Stimulated activated CD8-positive, alpha-beta memory T cell treated with anti-CD3 and anti-CD28 coated beads, Interleukin-15, amount 100 ng/mL, for 24 hours (primary cell): ENCODE measurements at places on chromosomes 5 and 9.

- no peak for DNase-seq
These were observed 34.4 kb upstream of the ALDOB start for GRCh38 chr9:101470021-101470420.

DNA sequence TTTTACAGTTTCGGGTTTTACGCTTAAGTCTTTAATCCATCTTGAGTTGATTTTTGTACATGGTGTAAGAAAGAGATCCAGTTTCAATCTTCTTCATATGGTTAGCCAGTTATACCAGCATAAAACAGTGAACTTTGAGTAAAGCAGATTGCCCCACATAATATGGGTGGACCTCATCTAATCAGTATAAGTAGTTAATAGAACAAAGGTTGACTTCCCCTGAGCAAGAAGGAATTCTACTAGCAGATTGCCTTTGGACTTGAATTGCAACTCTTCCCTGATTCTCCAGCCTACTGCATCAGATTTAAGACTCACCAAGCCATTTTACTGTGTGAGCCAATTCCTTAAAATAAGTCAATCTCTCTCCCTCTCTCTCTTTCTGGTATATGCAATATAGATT is 173.2 kb downstream of the SNCAIP start:
- no peak for DNase-seq

DNA sequence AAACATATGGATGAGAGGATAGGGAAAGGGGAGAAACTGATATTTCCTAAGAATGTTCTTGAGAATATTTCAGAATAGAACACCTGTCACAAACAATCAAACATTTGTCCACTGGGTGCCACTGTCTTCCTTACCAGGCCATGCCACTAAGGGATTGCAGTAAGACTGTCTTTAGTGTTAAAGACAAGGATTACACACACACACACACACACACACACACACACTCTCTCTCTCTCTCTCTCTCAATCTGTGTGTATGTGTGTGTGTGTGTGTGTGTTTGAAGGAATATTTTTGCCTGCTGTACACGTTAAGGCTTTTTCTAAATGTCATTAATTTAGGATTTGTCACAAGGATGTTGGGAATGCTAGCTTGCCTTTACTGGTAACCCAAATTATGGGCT is 54.4 kb downstream of the CCDC192 start:
- no peak for DNase-seq

DNA sequence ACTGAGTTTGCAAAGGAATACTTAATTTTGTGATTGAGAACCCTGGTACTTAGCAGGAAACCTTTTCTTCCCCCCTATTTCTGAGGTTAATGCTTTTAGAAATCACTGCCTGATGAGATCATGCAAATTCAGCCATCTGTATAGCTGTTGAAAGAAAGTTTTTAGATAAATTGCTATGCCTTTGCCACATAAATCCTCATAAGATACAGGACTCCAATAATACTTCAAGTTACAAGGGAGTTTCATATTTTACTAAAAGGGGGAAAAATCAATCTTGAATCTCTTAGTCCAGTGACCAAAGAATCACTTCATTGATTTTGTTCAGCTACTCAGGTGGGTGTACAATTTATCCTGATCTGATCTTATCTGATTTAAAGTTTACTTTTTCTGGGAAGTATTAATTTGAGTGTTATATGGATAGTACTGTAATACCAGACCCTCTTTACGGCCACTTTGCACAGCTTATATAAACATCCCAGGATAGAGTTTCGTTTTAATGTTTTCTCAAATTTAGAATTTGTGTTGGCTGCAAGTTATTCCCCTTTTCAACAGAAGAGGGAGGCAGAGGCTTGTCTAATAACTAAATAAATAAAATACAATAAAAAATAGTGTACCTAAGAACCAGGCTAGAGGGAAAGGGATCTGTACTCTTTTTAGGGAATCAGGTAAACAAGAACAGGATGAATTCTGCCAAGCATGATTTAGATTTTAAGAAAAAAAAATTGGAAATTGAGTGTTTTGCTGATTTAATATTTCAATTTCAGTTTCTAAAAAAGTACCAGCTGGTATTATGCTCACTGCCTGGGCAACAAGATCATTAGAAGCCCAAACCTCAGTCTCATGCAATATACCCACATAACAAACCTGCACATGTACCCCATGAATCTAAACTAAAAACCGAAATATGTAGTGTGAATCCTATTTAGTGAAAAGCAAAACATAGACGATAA is 69.1 kb downstream of the PSAT1 start:
- DNase-seq: no peak

- no peak for DNase-seq
These were observed 42.0 kb downstream of the IQGAP2 start for GRCh38 chr5:76445063-76445462.

DNA sequence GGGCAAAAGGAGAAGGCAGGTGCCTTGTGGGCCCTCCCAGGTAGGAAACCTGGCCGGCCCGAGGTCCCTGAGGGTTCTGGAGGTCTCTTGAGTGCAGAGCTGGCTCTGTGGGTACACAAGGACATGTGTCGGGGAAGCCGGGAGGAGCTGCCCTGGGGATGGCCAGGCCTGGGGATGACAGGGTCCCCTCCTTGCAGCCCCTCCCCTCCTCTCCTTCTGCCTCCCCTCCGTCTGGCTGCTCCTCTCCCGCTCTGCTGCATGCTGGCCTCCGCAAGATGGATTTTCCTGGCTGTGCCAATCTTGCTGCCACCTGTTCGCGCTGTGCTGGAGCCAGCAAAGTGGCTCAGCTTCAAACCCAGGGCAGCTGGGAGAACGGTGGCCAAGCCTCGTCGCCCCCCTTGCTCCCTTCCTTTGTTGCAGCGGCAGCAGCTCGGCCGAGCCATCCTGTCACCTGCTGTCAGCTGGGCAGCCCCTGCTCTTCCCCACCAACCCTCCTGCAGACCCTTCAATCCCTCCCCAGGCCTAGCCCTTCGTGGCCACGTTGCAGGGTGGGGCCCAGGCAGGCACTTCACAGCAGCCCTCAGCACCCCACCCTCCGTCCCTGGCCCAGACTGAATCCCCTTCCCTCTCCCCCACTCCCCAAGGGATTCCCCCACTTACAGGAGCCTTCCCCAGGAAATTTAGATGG is 17.6 kb upstream of the UNC5A start:
- no peak for DNase-seq

DNA sequence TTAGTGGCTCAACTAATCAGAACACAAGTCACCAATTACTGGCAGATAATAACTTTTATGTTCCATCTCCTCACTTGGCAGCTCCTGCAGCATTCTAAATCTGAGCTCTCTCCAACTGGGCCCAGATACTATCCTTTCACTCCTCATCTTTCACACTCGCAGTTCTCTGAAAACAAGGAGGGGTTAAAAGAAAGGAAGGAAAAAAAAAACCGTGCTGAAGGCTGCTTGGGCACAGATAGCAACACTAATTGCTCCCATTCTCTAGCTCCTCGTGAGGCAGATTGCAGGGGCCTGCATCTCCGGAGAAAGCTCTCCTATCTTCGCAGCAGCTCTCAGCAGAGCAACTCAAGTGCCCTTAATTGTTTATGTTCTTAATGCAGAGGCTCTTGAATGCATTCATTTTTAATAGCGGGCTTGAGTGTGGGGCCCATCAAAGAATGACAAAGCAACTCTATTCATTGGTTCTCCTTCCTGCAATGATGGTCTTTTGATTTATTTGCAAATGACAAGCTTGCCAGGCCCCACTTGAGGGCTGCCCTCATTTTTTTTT is 23.9 kb downstream of the TLE1 start:
- DNase-seq: no peak

DNA sequence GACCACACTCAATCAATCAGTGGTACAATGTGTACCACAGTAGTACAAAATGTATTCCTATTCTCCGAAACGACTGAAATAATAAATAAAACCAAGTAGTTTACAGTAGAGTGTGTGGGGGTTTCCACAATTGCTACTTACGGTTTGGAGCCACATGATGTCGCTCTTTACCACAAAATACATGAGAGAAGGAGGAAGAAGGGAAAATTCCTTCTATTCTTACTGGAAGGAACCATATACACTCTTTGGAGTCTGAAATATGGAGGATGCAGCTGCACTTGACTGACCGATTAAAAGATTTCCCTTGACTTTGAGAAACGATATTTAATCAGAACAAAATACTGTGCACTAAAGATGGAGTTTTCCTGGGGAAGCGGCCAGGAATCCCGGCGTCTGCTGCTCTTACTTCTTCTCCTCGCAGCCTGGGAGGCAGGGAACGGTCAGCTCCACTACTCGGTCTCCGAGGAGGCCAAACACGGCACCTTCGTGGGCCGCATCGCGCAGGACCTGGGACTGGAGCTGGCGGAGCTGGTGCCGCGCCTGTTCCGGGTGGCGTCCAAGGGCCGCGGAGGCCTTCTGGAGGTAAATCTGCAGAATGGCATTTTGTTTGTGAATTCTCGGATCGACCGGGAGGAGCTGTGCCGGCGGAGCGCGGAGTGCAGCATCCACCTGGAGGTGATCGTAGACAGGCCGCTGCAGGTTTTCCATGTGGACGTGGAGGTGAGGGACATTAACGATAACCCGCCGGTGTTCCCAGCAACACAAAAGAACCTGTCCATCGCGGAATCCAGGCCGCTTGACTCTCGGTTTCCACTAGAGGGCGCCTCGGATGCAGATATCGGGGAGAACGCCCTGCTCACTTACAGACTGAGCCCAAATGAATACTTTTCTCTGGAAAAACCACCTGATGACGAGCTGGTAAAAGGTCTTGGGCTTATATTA is at the start of gene PCDHA4:
PCDHA4 (plus strand) TSS at position 235 of the 942 bp plus-strand sequence.
- no peak for DNase-seq

- no peak for DNase-seq
These were observed 165.3 kb upstream of the GAS1 start for GRCh38 chr9:87112656-87113055.

DNA sequence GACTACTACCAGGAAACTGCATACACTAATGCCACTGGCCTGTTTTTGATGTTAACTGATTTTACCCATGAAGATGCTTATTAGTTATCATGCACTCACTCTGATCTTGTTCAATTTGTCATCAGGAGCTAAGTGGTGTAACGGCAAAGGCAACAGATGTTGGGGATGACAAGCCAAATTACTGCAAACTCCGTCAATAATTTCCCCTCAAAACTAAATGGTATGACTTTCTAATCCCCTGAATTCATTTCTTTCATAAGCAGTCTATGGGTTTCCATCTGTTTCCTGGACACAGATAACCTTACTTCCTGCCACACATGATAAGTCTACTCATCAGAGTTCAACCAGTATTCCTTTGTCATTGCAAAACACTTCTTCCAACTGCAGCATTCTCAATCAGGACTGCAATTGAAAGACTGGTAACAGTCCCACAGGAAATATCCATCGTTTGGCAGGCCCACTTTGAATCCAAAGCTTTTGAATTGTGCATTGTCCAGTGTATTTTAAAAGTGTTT is 96.2 kb upstream of the SMC2 start:
- no peak for DNase-seq

GRCh38 chr5:148924817-148925216 is 98.4 kb downstream of the ADRB2 start:
- DNase-seq: no peak

- DNase-seq: no peak
These were observed 199.9 kb downstream of the PIK3R1 start for GRCh38 chr5:68415177-68416085.

- no peak for DNase-seq
These were observed 120.7 kb upstream of the SPATA31C2 start for GRCh38 chr9:88259001-88259400.

DNA sequence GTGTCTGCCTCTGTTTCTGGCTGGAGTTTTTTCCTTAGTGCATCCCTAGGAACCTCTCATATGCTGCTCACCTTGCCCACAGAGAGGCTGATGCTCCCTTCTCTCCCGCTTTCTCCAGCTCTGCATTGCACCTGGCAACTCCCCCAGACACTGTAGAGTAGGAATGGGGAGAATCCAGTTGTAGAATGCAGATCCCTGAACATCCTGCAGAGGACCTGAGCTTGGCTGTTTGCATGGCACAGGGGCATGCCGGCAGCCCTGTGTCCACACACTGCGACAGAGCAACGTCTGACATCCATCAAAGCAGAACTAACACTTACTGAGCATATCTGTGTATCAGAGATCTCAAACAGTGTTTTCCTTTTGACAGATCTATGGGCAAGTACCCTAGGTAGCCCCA is 19.9 kb downstream of the IDNK start:
- DNase-seq: no peak

- no peak for DNase-seq
These were observed 65.3 kb downstream of the OLFM1 start for GRCh38 chr9:135152614-135153334.

GRCh38 chr5:94420885-94421284 is 197.5 kb downstream of the KIAA0825 start:
- DNase-seq: no peak

DNA sequence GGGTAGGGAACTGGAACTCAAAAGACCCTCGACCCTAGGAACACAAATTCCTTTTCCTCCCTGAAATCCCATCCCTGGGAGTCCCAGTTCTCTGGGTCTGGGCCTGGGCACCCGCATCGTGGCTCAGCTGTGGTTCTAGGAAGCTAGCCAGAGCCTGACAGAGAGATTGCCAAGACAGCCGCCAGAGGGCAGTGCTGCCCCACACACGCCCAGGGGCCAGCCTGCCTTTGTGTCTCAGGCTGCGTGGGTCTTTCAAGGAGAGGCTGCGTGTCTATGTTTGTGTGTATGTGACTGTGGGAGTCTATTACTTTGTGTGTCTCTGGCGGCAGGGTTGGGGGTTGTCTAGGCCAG is 32.0 kb upstream of the TTLL11 start:
- peak; percentile 51 for DNase-seq

- DNase-seq: no peak
These were observed 5.6 kb downstream of the NR4A3 start for GRCh38 chr9:99827244-99827643.

- DNase-seq: no peak
These were observed 46.0 kb downstream of the SHB start for GRCh38 chr9:38022995-38023394.

DNA sequence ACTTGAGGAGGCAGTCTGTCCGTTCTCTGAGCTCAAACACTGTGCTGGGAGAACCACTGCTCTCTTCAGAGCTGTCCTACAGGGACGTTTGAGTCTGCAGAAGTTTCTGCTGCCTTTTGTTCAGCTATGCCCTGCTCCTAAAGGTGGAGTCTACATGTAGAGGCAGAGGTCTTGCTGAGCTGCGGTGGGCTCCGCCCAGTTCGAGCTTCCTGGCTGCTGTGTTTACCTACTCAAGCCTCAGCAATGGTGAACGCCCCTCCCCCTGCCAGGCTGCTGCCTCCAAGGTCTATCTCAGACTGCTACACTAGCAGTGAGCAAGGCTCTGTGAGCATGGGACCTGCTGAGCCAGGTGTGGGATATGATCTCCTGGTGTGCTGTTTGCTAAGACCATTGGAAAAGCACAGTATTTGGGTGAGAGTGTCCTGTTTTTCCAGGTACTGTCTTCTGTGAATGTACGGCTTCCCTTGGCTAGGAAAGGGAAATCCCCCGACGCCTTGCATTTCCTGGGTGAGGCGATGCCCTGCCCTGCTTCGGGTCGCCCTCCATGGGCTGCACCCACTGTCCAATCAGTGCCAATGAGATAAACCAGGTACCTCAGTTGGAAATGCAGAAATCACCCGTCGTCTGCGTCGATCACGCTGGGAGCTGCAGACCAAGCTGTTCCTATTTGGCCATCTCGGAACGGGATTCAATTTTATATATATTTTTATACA is 58.5 kb downstream of the CNTRL start:
- DNase-seq: peak; percentile 6

GRCh38 chr5:150503977-150504620 is 3.8 kb upstream of the NDST1 start:
- no peak for DNase-seq
